Mucosa of descending colon (tissue), 3 donors: ENCODE measurements at places on chromosomes 7 and 10.

DNA sequence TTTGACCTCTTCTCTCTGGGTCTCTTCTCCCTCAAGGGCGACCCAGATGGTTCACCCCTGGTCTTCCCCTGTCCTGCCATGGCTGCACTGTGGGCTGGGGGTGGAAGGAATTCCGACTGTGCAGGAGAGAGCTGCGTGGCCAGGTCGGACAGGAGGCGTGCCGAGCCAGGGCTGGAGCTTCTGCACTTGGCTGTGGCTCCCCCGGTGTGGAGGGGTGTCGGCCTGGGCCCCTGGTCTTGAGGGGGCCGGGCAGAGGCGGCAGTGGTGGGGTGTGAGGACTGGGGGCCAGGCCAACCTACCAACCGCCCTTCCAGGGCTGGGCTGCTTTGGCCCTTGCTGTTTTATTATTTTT lies 74.9 kb upstream of the SHH start:
- no peak for DNase-seq

- no peak for DNase-seq
These were observed 85.6 kb upstream of the KDM7A start for GRCh38 chr7:140262242-140262903.

GRCh38 chr7:147833557-147833956 lies 757.0 kb upstream of the C7orf33 start:
- DNase-seq, result no peak

DNA sequence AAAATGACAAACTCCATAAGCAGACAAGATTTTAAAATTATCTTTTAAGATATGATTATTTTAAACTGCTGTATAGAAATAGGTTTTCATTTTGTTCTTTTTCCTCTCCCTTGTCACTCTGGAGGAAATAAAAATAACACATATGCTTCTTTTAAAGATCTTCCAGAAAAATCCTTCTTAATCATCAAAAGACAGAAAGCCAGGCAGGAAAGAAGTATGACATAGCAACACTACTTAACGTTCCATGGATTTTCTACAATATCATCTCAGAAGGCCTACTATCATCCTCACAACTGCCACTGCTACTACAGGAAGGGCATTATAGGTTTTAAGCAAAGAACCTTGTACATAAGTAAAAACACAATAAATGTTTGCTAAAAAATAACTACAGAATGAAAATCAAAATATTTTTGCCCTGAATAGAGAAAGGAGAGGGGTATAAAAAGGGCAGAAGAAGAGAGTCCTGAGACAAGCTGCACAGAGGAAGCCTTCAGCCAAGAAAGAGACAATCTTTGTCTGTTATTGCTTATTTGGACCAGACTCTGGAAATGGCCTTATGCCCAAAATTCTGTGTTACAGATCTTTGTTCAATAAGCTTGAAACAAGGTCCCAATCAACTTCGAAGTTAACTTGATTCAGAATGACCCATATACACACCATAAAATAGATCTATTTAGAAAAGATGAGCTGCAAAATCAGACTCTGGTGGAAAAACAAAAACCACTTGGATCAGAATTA lies 67.8 kb downstream of the ABI1 start:
- no peak for DNase-seq

DNA sequence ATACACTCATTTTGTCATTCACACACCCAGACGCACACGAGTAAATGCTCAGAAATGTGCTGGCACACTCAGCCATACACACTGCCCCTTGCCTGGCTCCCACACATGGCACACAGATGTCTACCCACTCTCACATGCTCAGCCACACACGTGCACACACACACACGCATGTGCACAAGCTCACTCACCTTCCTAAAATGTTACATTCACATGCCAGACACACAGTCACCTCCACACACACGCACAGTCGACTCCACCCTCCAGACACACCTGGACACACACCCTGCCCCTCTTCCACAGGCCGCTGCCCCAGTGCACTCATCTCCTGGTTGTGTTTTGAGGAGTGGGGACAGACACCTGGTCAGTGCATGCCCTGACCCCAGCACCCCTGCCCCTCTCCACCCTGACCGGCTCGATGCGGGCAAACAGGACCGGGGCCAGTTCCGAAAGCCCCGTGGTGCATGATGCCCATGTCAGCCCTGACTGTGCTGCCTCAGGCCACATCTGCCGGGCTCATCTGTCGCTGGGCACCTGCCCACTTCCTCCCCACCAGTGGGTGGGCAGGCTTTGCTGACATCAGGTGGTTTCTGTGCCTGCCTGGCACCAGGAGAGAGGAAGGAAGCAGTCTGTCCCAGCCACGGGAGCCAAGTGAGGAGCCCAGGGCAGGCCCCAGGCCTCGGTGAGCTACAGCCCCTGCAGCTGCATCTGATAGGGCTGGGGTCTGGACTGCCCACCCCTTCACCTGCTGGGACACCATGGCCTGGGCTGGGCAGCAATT lies 84.9 kb upstream of the ZNF716 start:
- no peak for DNase-seq

- DNase-seq, result no peak
These were observed 8.2 kb downstream of the FOXP2 start for GRCh38 chr7:114422507-114423501.

DNA sequence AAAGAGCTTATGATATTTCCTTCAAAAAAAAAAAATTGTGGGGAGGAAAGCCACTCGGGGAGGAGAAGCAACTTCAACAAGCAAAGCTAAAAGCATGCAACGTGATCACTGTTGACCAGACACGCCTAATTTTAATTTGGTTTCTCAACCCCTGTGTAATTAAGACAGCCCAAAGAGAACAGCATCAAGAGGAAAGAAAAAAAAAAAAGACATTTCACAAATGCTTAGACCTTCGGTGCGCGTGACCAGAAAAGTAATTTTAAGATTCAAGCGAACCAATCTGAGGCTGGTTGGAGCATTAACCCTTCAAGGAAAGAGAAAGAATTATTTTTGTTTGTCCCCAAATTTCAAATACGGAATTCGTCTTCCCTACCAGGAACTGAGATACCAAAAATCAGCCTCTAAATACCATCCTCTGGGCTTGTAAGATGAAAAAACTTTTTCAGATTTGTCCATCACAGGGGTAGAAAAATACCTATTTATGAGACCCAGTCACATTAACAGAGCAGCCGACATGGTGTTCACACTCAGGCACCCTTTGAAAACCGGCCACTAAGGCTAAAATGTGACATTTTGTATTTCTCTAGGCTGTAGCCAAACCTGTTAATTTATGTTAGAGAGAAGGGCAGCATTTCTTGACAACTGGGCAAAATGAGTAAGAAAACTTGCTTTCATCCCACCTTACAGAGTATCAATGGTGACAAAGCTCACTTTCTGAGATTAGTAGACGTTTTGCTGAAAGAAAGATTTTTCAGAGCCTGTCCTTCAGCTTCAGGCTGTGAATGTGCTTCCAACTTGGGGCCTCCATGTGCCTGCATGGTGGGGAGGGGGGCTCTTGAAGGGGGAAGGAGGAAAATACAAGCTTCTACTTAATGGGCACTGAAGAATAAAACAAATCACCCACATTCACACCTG lies 179.9 kb upstream of the KLF14 start:
- no peak for DNase-seq
